ENCODE measurements at places on chromosomes 2 and 18.

DNA sequence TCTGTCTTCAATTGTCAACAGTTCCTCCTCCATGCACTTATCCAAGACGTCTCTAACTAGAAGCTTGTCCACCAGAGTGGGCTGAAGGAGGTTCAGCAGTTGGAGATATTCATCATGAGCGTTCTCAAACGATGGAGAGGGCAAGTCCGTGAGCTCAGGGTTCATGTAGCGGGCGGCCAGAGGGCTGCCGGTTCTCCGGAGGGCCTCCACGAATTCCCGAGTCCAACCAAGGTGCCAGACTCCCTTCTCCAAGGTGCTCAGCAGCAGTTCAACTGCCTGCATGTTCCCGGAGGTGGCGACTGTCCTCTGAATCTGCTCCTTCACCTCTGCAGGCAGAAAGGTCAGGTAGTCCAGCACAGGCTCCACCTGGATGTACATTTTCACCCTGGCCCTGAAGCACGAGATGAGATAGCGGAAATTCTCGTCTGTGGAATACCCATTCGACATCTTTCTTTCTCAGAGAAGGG, 590 bp downstream of the IFIH1 start:
- DNase-seq: no peak

- no peak for DNase-seq
Observed at GRCh38 chr2:177080746-177081284, 131.8 kb upstream of the HNRNPA3 start.

- DNase-seq: no peak
Observed at GRCh38 chr2:218252509-218253231, 8.1 kb upstream of the GPBAR1 start.

DNA sequence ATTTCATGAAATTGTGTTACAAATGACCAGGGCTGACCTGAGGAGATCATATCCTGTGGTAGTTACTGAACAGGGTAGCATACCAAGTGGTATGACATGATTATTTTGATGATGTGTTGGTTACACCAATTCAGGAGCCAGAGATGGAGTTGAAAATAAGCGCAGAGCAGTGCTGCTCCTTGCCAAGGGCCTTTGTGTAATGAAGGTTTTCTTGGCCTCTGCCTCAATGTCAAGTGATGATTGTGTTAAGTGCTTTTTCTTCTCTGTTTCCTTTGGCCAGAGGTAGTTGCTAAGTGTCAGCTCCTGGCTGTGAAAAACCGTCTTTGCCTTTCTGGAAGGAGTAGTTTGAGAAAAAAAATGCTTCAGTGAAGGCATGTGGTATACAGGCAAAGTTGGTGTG, 131.2 kb downstream of the CERS6 start:
- no peak for DNase-seq

GRCh38 chr2:23547725-23548124, 162.7 kb downstream of the KLHL29 start:
- DNase-seq: no peak

DNA sequence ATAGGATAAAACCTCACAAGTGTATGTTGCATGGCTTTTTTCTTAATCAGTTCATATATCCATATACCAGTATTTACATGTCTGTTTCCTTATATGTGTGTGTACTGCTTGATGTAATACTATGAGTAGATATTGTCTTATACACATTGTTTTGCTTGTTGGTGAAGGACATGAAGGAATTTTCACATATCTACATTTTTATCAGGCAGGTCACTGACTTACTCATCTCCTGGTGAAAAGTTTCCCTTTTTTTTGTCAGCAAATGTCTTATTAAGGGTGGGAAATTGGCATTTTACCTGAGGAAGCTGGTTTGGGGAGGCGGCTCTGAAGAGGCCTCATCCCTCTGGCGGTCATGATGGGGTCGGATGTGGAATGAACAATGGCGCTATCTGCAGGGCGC, 61.4 kb upstream of the LYPD1 start:
- no peak for DNase-seq

DNA sequence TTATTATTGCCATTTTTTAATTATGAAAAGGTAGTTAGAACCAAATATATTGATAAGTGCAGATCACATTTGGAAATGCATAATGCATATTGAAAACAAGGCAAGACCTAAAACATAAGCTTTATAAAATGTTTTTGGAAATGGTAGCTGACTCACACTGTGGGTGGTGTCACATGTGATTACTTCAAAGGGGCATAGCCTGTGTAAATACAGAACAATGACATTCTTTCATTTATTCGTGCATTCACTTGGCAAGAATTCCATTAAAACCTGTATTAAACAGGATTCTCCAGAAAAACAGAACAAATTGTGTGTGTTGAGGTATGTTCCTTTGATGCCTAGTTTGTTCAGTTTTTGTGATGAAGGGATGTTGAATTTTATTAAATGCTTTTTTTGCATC, 427.3 kb upstream of the ST6GAL2 start:
- DNase-seq: no peak

DNA sequence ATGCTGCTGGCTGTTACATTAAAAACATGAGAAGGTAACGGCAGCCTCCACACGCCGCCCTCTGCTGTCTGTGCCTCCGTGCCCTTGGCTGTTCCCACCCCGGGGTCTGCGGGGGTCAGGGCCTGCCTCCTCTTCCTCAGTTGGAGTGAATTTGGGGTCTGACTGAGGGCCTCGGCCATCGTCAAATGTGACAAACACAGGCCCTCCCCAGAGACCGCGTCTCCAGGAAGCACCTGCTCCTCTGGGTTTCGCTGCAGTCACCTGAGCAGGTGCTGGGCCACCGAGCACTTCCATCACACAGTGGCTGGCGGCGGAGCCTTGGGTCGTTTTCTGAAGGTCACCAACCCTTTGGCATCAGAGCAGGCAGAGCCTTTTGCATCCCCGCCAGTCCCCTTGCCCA, 70.9 kb downstream of the NFATC1 start:
- DNase-seq: no peak

GRCh38 chr2:102055346-102055990, 63.7 kb downstream of the IL1R2 start:
- DNase-seq: peak; percentile 86

DNA sequence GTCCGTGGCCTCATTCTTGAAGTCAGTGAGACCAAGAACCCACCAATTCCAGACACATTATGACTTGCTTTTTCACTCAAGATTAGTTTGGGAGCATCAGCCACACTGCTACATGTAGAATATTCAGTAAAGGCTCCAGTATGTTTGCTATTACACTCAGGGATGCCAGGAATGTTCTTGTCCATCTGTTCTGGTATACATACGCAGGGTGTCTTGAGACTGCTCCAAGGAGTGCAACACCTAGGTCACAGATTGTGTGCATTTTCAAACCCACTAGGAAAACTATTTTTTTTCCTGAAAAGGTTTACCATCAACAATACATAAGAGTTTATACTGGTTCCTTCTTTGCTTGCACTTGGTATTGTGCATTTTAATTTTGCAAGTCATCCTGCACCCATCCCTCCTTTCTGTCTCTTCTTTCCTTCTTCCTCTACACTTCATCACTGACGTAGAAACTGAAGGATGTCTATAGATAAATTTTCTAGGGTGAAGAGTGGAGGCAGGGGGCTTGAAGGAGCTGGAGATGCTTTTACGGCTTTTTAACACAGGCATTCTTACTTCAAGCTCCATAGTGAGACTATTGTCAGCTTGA, 35.3 kb upstream of the MAP2 start:
- no peak for DNase-seq

DNA sequence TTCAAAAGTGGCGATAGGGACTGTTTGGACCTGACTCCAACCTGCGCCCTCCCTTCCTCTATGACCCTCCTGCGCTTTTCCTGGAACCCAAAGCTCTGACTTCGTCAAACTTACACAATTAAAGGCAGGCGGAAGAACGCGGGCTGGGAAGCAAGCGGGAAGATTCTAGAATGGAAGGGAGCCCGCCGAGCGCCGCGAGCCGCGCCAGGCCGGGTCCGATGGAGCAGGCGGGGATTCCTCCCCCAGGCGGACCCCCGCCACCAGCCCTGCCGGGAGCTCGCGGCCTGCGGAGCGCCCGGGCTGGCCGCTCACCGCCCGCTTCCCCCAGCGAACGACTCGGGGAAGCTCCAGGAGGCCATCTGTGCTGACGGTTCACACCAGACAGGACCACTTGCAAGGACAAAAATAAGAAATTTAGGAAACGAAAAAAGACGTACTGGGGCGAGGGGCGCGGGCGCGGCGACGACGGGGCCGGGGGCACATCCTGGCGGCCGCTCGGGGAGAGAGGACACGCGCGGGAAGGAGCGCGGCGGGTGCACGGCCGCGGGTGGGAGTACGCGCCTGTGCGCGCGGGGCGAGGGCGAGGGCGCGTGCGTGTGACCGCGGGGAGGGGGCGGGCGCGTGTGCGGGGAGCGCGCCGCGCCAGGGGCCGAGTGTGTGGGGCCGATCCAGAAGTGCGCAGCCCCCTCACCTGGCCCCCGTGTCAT, 1.1 kb upstream of the SALL3 start:
- DNase-seq: no peak

GRCh38 chr2:170607171-170607570, 108.0 kb upstream of the SP5 start:
- DNase-seq: no peak

DNA sequence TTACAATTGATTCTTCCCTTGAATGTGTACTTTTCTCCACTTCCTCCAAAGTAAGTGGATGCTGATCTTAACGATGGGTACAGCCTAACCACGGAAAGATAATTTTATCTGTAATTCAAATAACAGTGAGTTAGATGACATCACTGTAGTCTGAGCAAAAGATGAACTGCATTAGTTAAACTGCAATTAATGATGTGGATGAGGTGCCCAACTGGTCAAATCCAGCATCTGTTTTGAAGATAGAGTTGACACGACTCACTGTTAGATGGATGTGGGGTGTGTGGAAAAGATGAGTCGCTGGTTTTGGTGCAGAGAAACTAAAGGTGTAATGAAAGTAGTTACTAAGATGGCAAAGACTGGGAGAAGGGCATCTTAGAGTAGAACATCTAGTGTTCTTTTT, 270.5 kb upstream of the MEIS1 start:
- no peak for DNase-seq

GRCh38 chr2:207107131-207107530, 58.6 kb downstream of the KLF7 start:
- no peak for DNase-seq

DNA sequence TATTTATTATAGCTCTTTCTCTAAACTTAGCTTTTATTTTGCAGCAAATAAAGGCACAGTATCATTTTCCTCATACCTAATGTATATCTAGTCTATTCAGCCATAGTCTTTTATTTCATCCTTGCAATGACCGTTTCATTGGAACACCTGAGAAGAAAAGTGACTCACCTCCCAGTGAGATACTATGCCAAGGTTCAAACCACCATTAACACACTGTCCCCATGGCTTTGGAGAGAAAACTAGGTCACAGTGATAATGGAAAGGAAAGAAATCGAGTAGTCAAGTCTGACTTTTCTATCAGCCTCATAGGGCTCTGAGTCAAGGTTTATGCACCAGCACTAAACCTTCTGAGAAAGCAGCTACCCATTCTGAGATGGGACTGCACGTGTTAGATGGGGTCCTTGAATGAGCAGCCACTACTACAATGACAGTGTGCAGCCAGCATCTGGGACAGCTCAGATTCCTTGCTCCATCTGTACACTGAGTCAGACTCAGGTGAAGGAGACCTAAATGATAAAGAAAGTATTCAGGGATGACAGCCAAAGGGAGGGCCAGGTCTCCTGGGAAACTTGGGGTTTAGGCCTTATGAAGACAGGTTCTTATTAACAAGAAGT, 971.1 kb upstream of the ACVR2A start:
- no peak for DNase-seq

GRCh38 chr18:57542812-57543427, 43.6 kb downstream of the FECH start:
- no peak for DNase-seq

- no peak for DNase-seq
Observed at GRCh38 chr2:225272173-225272572, 127.3 kb upstream of the NYAP2 start.

DNA sequence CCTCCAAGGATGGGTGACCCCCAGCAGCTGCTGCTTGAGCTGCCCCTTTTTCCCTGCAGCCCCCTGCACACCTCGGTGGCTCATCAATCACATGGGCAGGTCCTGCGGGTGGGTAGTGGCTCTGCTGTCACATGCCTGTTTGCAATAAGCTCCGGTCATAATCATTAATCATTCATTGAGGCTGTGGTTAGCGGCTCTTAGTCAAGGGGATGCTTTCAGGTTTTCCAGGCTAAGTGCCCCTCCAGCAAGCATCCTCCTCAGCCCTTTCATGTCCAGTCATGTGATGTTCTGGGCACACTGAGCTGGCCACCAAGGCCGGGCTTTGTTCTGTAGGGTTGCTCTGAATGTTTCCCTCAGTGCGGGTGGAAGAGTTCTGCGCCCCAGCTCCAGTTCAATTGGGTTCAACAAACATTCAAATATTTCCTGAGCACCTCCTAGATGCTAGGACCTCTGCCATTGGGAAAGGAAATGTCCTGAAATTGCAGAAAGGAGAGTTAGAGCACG, 96.4 kb upstream of the LDAH start:
- DNase-seq: no peak

GRCh38 chr2:218047536-218048225, 21.4 kb upstream of the RUFY4 start:
- DNase-seq: no peak

- DNase-seq: no peak
Observed at GRCh38 chr18:77314511-77314910, 64.9 kb downstream of the GALR1 start.

DNA sequence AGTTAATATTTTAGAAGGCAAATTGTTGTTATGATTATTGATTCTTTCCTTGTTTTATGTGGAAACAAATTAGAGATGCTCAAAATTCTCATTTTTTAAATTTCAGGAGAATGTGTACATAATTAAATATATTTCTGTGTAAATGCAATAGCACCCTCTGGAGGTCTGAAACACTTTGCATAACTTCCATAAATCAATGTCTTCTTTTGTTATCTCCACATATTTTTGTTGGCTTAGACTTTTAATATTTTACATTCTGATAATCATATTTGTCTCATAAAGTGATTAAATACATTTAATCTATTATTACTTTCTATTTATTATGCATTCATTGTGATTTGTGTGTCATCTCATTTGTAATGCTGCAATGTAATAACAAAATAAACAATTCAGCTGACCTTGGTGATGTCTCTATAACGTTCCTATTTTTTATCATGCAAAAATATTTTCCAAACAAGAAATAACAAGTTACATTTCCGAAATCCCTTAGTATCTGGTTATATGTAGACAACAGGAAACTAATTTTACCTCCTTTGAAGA, 201.8 kb upstream of the GALNT5 start:
- no peak for DNase-seq

GRCh38 chr2:236568068-236568921, 1.3 kb upstream of the ACKR3 start:
- no peak for DNase-seq

GRCh38 chr18:61955644-61956043, 62.8 kb upstream of the RNF152 start:
- DNase-seq: peak; percentile 81
